ENCODE measurements at places on chromosomes 2 and 18.
A peak's percentile ranks its signal among the peaks of the same experiment; 100 is the strongest.

- no peak for DNase-seq
Observed at GRCh38 chr2:45379399-45380087, 231.5 kb downstream of the SRBD1 start.

DNA sequence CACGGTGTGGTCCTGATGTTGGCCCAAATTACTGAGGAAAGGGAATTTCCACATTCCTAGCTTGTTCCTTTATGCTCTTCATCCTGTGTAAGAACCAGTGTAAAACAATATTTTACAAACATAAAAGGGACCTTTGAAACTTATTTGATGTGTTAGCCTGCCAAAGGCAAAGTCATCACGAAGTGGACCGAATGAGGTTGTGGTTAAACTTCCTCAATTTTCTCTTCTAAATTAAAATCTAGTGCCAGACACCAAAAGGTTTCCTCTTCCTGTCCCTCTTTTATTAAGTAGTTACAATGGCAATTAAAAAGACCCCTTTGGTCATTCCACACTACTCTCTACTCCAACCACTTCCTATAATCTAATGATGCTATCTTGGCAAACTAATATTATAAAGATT lies 279.8 kb downstream of the AFF3 start:
- DNase-seq: no peak

- no peak for DNase-seq
Observed at GRCh38 chr2:116117845-116118244, 1675.4 kb downstream of the DPP10 start.

GRCh38 chr2:203683421-203683820 lies 23.0 kb upstream of the CD28 start:
- DNase-seq: no peak

- DNase-seq: no peak
Observed at GRCh38 chr2:55431982-55432627, 12.4 kb upstream of the CCDC88A start.

DNA sequence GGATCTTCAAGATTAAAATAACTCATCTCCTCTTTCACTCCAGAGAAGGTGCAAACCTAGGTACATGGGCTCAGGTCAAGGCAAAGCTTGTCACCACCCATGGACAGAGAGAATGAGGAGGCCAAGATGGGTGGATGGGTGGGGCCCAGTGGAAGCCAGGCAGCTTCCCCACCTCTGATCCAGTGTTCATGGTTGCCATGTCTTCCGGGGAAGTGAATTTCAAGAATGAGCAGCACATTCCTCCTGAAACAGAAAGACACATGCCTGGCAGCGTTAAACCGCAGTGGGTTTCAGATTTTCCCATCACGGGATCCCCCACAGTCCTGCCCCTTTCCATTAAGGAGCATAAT lies 301.7 kb downstream of the EIPR1 start:
- DNase-seq: no peak

DNA sequence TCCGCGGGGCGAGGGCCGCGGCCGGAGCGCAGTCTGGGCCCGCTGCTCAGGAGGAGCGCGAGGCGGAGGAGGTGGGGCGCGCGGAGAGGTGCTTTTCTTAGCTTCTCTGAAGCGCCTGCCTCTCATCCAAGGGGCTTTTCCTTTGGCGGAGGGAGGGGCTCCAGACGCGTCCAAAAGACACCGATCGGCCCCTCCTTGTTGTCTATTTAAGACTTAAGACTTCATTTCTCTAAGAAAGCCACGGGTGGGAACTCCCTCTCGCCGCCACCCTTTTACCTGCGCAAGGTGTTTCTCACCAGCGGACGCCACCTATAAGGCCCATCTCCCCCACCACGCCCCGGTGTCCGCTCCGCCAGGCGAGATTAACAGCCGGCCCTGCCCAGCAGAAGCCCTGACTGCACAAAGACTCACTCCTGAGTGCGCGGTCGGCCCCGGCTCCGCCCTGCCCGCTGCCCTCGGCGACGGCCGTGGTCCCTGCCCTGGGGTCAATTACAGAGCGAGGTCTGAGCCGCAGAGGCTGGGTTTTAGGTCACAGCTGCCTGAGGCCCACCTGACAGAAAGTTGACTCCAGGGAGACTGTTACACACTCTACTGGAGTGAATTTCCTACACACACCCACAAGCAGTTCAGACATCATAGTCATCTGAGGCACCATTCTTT lies at the start of gene DSC2:
TSS of gene DSC2 (minus strand) at position 397 of the 660 bp plus-strand sequence. CDS start 450 bp downstream, outside the sequence.
- no peak for DNase-seq

DNA sequence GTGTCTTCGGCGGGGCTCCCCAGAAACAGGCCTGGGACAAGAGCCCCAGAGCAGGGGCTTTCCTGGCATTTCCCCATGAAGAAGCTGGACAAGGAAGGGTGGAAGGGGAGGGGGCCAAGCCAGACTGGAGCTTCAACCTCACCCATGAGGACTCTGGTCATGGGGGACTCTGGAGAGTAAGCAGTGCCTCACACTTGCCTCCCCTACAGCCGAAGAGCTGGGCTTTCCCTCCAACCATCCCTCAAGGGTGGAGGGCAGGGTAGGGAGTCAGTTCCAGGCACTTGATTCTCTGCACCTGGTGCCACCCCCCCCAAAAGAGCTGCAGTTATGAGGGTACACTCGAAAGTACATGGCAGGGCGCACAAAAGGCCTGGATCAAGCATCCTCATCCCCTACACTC lies 246.6 kb downstream of the TFCP2L1 start:
- no peak for DNase-seq

GRCh38 chr2:239814116-239814860 lies 210.9 kb downstream of the NDUFA10 start:
- DNase-seq: no peak

GRCh38 chr18:37242091-37242490 lies 323.5 kb downstream of the CELF4 start:
- no peak for DNase-seq

- DNase-seq: no peak
Observed at GRCh38 chr2:8133363-8133762, 548.5 kb upstream of the ID2 start.

DNA sequence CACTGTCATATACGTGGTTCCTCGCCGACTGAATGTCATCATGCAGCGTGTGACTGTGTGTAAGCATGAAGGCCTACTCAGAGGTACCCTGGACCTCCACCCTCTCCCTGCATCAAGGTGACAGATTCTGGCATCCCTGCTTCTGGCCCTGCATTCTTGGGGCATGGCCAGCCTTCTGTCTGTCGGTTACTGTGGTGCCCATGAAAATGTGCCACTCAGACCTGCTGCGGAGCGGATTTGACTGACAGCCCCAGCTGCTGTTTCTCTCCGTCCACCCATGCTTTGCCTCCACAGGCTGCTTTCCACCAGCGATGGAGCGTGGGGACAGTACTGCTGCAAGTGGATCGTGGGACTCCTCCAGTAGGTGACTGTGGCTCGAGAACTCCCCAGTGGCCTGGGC lies 9.6 kb downstream of the TMEM177 start:
- no peak for DNase-seq

DNA sequence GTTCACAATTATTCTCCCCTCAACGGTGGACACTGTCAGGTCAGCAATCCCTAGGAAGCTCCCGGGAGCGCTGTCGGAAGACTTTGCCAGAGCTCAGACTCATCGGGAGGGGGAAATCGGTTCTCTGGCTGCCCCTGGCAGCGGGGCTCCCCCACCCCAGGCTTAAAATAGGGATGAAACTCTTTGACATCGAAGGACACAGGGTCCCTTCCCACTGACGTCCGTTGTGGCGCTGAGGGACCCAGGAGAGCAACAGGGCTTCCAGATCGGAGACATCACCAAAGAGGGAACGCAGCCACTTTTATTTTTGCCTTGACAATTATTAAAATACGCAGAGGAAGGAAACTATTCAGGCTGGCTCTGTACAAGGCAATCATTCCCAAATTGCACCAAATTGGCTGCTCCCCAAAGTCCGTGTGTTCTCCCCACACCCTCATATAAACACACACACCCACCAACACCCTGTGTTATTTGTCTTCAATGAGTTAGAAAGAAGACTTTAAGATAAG lies 249.0 kb downstream of the CDH20 start:
- DNase-seq: no peak

GRCh38 chr2:47272905-47273758 lies 118.0 kb upstream of the STPG4 start:
- no peak for DNase-seq

DNA sequence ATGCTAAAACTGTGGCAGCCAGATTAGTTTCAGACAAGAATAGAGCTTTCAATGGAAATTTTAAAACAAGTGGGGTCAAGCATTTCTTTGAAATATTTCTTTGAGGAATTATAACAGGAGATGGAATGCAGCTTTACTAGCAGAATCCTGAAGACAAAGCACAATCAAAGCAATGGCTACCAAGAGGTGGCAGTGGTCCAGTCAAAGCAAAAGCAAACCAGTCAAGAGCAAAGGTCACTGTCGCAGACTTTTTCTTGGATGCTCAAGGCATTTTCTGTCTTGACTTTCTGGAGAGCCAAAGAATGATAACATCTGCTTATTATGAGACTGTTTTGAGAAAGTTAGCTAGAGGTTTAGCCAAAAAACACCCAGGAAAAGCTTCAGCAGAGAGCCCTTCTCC lies 351.2 kb upstream of the DLGAP1 start:
- no peak for DNase-seq

DNA sequence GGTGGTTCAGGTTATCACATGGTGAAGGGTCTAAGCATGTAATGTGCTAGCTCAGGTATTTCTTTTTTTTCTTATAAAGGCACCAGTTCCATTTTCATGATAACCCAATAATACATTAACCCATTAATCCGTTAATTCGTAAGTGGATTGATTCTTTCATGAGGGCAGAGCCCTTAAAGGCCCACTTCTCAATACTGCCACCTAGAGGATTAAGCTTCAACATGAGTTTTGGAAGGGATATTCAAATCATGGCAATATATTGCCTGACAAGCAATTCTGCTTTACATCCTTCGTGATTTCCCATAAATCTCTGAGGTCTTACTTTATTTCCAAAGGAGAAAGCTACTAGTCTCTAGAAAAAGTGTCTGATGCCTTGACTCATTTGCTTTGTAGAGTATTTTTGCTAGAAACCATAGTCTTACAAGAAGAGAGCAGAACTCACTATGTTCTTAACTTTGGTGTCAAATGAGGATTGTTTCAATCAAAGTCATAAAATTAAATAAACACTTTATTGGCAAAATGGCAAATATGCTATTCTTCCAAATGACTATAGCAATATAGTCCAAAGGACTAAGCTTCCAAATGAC lies 271.3 kb downstream of the KCNS3 start:
- peak; percentile 10 for DNase-seq

DNA sequence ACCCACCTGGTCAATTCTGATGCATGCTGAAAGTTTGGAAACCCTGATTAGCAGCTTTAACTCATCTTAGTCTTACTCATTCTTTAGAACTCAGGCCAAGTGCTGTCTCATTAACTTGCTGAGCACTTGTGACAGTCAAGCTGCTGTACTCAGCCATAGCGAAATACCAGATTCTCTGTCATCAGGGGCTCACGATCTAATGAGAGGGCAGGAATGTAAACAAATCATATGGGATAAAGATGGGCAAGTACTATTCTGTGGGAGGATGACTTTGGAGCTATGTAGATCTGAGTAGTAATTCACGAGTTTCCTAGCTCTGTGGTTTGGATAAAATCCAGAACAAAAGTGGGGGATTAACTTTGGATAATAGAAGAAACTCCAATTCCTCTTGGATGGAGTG lies 376.6 kb downstream of the HRH4 start:
- peak; percentile 43 for DNase-seq

- DNase-seq: no peak
Observed at GRCh38 chr18:6578686-6579085, 150.8 kb upstream of the ARHGAP28 start.

DNA sequence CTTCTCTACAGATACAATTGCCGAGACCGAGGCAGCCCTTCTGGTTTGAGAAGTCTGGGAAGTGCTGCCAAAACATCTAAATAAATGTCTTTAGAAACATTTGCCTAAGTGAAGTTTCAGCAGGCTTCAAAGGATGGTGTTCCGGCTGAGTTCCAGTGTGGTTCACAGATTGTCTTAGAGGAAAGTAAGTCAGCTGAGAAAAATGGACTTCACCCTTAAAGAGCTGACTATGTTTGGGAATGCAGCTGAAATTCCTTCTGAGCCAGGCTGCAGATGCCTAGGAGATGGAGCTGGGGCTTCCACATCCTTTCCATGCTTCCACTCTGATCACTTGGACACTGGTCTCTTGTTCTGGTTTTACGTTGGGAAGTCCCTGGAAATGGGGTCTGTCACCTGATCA lies 83.6 kb downstream of the FHOD3 start:
- no peak for DNase-seq

DNA sequence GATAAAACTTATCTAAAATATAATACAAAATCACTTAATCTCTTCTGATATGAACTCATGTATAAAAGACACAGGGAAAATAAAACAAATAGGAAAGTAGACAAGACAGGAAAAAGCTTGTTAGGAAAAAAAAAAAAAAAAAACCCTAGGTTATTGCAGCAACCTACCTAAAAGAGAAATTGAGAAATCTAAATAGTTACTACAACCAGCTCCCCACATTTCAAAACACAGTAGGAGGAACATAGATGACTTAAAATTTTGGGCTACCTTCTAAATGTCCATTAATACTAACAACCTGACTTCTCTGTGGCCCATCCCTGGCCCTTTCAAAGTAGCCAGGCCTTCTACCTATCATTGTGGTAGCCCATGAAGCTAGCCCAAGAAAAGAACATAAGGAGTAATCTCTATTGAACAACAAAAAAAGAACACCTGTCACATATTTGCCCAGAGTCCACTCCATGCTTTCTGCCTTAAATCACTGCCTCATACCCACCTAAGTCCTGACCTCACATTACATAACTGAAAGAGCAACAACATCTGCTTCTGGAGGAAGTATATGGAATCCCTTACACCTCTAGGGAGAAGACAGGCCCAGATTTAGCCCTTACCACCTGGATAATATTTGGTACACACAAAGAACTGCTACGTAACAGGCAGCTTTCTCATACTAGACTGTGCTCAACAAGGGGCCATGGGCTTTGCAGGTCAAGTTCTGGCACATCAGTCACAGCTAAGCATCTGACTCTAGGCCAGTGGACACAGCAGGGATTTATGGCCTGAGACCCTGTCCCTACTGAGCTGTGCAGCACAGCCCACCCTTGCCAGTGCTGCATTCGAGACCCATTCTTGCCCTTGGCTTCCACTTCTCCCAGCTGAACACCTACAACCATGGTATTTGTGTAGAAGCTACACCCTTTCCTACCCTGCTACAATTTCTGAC lies 8.5 kb downstream of the SUCLG1 start:
- DNase-seq: no peak

DNA sequence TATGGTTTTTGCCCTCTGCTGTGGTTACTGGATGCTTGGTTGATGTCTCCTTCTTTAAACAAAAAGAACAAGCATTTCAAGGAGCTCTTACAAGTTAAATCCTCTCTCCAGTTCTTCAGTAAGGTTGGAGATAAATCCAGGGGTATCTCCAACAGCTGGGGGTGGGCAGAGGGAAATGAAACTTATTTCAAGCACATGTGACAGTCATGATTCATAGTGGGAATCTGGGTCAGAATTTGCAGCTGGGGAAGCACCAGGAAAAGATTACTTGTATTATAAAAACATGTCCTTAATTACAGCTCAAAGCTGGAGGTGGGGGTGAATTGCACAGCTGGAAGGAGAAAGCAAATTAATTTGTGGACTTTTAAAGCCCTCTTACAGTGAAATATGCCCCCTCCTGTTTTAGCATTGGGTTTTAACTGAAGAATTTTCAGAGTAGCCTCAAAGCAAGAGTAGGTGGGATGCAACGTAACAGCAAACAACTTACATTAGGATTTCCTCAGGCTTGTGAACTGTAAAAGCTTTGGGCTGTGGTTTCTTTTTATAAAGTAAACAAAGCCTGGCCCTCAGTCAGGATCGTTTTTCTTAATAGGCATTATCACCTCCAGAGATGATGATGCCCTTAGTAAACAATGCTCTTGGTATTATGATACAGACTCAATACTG lies 596.4 kb downstream of the NYAP2 start:
- no peak for DNase-seq

Data from kidney epithelial cell (primary cell).